Activated T-cell treated with anti-CD3 and anti-CD28 coated beads, Interleukin-2, amount 50 U/mL, for 72 hours (primary cell): ENCODE measurements at places on chromosomes 3 and 15. TPM values are rescaled to one million over a fixed set of nuclear protein-coding genes. Genes with fewer than 3 reads are reported as not detected.

DNA sequence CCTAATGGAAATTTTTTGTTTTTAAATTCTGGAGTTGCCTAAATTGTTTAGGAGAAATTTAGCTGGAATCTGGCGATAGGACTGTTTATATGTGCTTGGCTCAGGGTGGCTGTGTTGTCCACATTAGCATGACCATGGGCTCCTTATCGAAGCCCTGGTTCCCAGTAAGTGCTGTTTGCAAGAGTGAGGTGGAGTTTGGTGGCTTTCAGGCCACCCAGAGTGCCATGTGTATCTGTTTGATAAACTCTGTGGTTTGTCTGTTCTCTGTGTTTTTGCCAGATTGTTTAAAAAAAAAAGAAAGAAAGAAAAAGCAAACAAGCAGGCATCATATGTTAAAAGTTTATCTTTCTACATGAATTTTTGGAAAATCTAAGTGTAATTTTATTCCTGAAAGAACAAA, 51.5 kb downstream of the PLCL2 start:
- DNase-seq, result no peak

- DNase-seq, result no peak
These were observed 61.4 kb upstream of the KLF13 start for GRCh38 chr15:31265090-31265870.

- DNase-seq, result no peak
These were observed 9.1 kb upstream of the PARP14 start for GRCh38 chr3:122671553-122671952.

DNA sequence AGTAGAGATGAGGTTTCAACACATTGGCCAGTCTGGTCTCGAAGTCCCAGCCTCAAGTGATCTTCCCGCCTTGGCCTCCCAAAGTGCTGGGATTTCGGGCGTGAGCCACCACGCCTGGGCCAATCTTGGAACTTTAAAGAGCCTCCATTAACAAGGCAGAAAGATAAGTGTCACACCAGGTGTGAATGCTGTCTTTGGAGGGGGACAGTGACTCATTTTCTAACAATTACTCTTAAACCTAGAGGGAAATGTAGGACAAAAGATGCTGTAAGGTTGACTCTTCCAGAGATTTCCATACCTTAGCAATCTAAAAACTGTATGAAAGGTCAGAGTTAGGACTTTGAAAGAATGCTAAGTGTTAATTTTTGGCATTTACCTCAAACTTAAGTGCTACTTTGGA, 84.9 kb downstream of the FNDC3B start:
- no peak for DNase-seq

Gene MGLL
- total RNA-seq, result 2.3 TPM

Gene ATP13A5
- total RNA-seq, result not detected

Gene RTP4
- 3.4 TPM for total RNA-seq
